ENCODE measurements at places on chromosomes 12 and 14. TPM values are rescaled to one million over a fixed set of nuclear protein-coding genes. Genes with fewer than 3 reads are reported as not detected.

- no peak for DNase-seq
These were observed 400.9 kb downstream of the SNAPC1 start for GRCh38 chr14:62162998-62163589.

GRCh38 chr14:68367536-68367935, 425.3 kb downstream of the ZFP36L1 start:
- no peak for DNase-seq

DNA sequence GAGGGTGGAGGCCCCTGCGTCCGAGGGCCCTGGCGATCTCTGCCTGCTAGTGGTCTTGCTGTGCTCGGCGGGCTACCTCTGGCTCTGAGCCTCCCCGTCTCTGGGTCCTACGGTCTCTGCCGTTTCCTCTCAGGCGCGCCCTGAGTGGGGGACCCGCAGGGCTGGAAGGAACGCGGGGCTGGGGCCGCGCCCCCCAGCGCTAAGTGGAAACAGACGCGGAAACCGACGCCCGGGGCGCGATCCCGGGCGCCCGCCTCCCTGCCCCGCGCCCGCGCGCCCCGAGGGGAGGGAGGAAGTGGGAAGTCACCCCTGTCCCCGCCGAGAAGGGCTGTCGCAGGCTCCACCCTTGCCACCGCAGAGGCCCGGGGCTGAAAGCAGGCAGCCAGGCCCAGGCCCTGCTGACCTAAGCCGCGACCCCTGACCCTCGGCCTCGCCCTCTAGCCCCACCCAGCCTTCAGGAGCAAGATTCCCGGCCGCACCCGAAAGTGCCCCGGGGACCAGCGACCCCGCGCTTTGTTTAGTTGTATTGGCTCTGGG, 831 bp downstream of the CRIP1 start:
- DNase-seq = peak; percentile 78

- DNase-seq = peak; percentile 11
These were observed 58.1 kb upstream of the RMST start for GRCh38 chr12:97404543-97404942.

DNA sequence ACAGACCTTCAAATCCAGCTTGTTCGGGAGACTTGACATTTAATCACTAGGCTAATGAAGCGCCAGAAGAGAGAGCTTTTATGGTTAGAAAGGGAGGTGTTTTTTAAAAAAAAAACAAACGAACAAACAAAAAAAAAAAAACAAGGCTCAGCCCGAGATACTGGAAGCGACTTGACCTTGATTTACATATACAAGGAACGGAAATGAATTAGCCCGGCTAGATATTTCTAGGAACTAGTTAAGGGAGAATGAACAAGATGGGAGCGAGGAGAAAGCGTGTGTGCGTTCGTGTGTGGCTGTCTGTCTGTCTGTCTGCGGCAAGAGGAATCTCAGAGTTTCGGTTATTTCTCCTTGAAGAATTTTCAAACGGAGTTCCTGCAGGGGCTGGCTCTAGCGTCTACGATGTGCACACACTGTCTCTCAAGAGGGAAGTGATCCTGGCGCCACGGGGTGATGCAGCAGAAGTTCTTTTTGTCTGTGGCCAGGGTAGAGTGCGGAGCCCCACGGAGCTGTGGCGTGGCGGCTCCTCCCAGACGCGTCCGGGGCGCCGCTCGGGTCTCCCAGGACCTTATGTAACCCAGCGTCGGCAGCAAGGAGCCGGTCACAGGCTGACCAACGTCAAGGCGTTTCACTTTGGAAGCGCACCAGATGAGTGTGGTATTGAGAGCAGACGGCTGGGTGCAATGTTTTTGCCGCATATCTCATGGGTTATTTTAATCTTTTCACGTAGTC, 18.8 kb downstream of the SOCS2 start:
- peak; percentile 48 for DNase-seq

- no peak for DNase-seq
These were observed 767.7 kb downstream of the LRFN5 start for GRCh38 chr14:42374332-42374731.

GRCh38 chr14:93784878-93785277, 3.4 kb downstream of the PRIMA1 start:
- DNase-seq = no peak

- no peak for DNase-seq
These were observed 10.5 kb downstream of the RASSF9 start for GRCh38 chr12:85825746-85826145.

DNA sequence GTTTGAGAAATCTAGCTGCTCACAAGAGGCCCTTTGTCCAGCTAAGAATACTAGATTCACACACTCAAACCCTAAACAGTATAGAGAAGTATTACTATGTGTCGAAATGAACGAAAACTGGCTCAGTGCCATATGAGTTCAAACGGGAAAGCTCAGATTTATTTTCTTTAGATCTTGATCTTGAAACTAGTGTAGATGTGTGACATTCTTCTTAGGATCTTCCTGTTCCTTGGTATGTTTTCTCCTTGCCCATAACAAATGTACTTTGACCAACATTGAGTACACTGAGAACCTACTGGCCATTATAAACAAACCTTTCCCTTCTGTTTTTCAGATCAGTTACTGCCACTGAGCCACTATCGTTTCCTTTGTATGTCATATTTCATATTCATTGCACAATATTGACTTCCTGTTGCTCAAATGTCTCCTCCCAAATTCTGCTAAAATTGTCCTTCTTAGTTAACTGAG, 21.3 kb downstream of the MYBPC1 start:
- no peak for DNase-seq

GRCh38 chr14:92964124-92965109, 41.5 kb downstream of the CHGA start:
- DNase-seq = no peak

- peak; percentile 29 for DNase-seq
These were observed at the start of gene WIF1 for GRCh38 chr12:65121049-65121955. Gene WIF1 (minus strand): TSS chr12:65121305. CDS start chr12:65121191, 114 bp downstream.

DNA sequence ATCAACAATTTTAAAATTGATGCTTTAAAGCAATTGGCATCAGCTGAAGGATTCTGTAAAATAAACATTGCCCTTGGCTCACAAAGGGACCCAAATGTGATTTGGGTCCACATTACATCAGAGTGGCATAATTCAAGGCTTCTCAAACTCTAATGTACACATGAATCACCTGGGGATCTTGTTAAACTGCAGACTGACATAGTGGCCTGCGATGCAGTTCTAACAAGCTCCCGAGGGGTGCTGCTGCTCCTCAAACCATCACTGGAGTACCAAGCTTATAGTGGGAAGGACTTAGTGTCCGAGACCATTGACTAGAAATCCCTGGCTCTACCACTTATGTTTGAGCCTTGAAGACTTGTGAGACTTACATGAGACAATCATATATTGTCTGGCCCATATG, 31.8 kb upstream of the DNM1L start:
- no peak for DNase-seq

- DNase-seq = no peak
These were observed 1.9 kb downstream of the SLC6A15 start for GRCh38 chr12:84910549-84911241.

DNA sequence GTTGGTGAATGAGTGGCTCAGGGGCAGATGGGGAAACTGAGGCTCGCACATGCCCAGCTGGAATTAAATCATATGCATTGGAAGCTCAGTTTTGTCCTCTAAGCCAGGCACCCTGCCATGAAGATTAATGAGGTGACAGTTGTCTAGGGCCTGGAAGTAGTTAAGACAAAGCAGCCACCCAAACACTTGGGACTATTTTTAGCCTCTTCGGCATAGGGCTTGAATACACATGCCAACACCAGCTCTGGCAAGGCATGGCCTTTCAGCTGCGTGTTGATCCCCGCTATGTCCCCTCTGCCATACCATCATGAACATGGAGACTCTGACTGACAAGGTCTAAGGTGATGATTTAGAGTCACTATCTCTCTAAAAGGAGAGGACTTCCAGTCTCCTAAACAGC, 250.2 kb downstream of the KSR2 start:
- no peak for DNase-seq

GRCh38 chr12:32151086-32151485, 44.4 kb downstream of the BICD1 start:
- DNase-seq = no peak

GRCh38 chr12:115468087-115468510, 784.1 kb upstream of the TBX3 start:
- no peak for DNase-seq

DNA sequence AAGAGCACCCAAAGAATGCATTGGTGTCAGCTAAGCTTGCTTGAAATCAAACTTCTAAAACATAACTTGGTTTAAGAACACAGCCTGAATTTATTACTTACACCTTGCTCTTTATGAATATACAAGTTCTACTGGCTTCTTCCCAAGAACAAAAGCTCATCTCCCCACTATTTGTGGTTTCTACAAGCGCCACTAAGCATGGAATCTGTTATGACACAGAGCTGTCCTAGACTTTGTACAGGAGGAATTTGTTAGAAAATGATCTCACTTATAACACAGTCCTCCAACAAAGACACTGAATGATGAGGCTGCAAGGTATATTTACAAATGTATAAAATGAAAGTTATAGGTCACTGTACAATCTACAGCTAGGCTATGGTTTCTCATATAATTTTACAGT, 452.1 kb downstream of the BCAT1 start:
- DNase-seq = no peak

- no peak for DNase-seq
These were observed 132.0 kb upstream of the NOVA1 start for GRCh38 chr14:26729851-26730250.

DNA sequence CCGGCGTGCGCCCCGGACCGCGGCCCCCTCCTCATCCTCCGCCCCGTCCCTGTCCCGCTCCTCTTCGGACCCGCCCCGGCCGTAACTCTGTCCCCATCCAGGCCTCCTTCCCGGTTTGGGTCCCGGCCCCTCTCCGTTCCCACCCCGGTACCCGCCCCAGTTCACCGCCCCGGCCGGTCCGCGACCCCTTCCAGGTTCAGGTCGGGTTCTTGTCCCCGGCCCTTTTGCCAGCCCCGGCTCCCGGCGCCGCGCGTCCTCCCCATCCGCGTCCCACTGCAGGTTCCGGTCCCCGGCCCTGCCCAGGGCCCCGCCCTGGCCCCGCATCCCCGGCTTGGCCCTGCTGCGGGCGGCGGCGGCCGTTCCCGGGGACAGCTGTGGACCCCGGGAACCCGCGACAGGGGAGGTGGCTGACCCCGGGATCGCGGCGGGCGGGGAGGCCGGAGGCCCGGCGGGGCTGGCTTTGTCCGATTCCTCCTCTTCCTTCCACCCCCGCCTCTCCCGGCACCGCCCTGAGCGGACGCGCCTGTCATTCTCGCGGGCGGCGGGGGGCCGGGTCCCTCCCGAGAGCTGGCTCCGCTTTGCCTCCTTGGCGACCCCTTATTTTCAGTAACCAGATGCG, 601 bp downstream of the KLC1 start:
- DNase-seq = peak; percentile 69

GRCh38 chr12:2876431-2877046, 435 bp downstream of the FOXM1 start:
- DNase-seq = peak; percentile 57

DNA sequence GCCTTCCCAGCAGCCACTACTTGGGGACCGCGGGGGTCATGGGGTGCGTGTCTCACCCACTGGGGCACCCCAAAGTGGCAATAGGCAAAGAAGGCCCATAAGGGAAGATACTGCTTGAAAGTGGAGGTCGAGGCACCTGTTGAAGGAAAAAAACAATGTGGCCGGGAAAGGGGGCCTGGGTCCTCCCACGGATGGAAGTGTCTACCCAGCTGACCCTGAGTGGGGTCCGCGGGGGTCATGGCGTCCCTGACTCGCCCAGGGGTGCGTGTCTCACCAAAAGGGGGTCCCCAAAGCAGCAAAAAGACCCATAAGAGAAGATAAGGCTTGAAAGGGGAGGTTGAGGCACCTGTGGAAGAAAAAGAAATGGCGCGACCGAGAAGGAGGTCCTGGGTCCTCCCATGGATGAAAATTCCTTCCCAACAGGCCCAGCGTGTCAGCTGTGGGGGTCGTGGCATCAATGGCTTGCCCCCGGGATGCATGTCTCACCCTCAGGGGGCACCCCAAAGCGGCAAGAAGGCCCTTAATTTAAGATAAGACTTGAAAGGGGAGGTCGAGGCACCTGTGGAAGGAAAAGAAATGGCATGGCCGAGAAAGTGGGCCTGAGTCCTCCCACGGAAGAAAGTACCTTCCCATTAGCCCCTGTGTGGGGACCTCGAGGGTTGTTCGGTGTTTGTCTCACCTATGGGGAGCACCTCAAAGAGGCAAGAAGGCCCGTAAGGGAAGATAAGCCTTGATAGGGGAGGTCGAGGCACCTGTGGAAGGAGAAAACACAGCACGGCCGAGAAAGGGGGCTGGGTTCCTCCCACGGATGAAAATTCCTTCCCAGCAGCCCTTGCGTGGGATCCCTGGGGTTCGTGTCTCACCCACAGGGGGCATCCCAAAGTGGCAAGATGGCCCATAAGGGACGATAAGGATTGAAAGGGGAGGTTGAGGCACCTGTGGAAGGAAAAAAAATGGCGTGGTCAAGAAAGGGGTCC, 266.0 kb downstream of the ALG10 start:
- DNase-seq = no peak

GRCh38 chr14:76257111-76257803, 105.5 kb downstream of the GPATCH2L start:
- no peak for DNase-seq

VDR gene
- total RNA-seq = 156 TPM

SALL2 gene
- total RNA-seq = 4.4 TPM

RIMKLB gene
- 4.9 TPM for total RNA-seq

LALBA gene
- total RNA-seq = not detected

PRKAG1 gene
- 52.0 TPM for total RNA-seq

MANSC4 gene
- total RNA-seq = not detected

PZP gene
- total RNA-seq = not detected

ADAM20 gene
- total RNA-seq = 0.36 TPM

ITPR2 gene
- total RNA-seq = 25.0 TPM

PARPBP gene
- total RNA-seq = 24.0 TPM

LMO3 gene
- not detected for total RNA-seq

SLC38A4 gene
- total RNA-seq = not detected

SCNN1A gene
- total RNA-seq = 0.17 TPM

PPP2R5E gene
- total RNA-seq = 37.7 TPM

GUCY2C gene
- not detected for total RNA-seq

TAS2R30 gene
- 0.87 TPM for total RNA-seq

AVPR1A gene
- not detected for total RNA-seq

All from activated CD4-positive, alpha-beta memory T cell treated with anti-CD3 and anti-CD28 coated beads for 36 hours (primary cell).